ENCODE measurements at places on chromosomes 2 and 18. TPM values are rescaled to one million over a fixed set of nuclear protein-coding genes. Genes with fewer than 3 reads are reported as not detected.

The ITPRIPL1 gene
- 2.6 TPM for polyA plus RNA-seq

The SATB2 gene
- polyA plus RNA-seq = 3.8 TPM

The RGPD3 gene
- polyA plus RNA-seq = 0.07 TPM

DNA sequence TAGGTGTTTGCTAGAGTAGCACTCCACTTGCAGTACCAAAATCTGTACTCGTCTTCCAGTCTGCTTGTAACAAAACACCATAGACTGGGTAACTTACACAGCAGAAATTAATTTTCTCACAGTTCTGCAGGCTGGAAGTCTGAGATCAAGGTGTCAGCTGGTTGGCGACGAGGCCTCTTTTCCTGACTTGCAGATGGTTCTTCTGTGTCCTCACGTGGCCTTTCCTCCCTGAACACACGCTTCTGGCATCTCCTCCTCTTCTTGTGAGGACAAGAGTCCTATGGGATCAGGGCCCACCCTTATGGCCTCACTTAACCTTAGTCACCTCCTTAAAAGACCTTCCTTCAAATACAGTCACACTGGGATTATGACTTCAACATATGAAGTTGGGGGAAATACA is 493.5 kb upstream of the MYT1L start:
- no peak for DNase-seq

- DNase-seq = no peak
Observed at GRCh38 chr2:83993873-83994632, 465.0 kb downstream of the SUCLG1 start.

DNA sequence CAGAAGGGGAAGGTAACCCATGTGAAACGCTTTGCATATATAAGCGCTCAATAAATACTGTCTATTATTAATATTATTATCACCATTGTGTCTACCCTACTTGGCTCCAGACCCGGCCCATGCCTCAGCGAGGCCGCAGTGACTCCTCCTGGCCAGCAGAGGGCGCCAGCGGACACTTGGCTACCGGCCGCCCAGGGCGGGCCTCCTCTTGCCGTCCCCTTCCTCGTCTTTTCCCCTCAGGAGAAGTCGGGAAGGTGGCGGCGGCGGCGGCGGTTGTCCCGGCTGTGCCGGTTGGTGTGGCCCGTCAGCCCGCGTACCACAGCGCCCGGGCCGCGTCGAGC is at the start of gene AGFG1:
TSS of gene AGFG1 (plus strand) at position 233 of the 341 bp plus-strand sequence. CDS start 266 bp downstream, outside the sequence.
- peak; percentile 73 for DNase-seq

DNA sequence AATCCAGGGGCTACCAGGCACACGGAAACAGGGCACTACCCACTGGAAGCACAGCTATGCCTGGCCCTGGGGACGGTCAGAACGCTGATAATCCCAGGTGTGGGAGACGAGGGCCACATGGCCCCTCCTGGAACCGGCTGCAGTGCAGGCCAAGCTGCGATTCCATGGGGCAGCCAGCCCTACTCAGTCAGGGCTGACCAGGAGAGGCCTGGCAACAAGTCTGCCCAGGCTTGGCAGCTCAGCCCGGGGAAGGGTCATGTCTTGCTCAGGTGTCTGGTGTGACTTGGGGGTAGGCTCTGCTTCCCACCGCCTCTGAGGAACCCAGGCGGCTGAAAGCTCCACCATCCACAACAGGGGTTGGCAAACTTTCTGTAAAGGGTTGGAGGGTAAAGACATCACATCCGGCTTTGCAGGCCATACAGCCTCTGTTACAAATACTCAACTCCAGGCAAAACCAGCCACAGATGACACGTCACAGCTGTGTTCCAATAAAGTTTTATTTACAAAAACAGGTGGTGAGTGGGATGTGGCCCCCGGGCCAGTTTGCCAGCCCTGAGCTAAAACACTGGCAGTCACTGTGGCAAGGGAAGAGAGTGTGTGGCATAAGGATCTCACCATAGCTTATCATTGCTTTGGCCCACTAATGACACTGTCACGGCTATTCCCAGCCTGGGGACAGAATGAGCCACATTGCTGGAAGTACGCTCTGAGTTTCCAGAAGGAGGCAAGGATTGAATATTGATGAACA is 85.2 kb downstream of the NDUFA10 start:
- no peak for DNase-seq

- DNase-seq = peak; percentile 41
Observed at GRCh38 chr18:3931542-3932112, 481.7 kb downstream of the TGIF1 start.

Data from fibroblast of lung (primary cell).